ENCODE measurements at places on chromosomes 5 and 9. TPM values are rescaled to one million over a fixed set of nuclear protein-coding genes. Genes with fewer than 3 reads are reported as not detected.

The HACD4 gene
- 0.59 TPM for total RNA-seq

The LCN1 gene
- not detected for total RNA-seq

The PCA3 gene
- total RNA-seq, result not detected

The EPB41L4A gene
- total RNA-seq, result 4.8 TPM

GRCh38 chr5:53059281-53059680, 50.3 kb downstream of the MOCS2 start:
- no peak for DNase-seq

DNA sequence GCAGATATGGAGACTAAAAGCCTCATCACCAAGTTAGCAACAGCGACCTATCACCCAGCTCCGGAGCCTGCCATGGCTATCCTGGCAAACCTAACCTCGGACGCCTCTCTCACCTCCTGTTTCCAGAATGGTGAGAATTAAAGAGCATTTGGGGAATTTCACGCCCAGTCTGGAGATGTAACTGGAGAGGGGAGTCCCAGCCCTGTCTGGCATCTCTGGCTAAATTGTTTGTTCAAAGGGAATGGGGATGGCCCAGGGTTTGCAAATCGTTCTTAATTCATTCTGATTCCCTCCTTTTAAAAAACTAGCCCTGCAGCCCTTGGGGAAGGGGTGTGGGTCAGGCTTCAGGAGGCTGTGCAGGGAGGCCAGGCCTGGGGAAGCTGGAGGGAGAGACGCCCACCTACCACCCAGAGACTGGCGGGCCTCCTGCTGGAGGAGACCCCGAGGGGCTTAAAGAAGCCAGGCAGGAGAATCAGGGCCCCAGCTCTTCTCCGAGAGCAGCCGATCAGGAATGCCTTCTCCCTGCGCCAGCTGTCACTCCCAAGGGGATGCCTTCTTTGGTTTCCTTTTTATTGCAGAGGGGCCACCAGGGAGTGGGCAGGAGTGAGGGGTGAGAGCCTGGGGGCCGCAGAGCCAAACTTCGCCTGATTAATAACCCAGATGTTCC, 964 bp upstream of the COL5A1 start:
- DNase-seq, result no peak

- no peak for DNase-seq
Measured at GRCh38 chr9:120336021-120336752, 243.8 kb downstream of the CDK5RAP2 start.

- DNase-seq, result no peak
Measured at GRCh38 chr5:107935645-107936044, 264.9 kb upstream of the EFNA5 start.

DNA sequence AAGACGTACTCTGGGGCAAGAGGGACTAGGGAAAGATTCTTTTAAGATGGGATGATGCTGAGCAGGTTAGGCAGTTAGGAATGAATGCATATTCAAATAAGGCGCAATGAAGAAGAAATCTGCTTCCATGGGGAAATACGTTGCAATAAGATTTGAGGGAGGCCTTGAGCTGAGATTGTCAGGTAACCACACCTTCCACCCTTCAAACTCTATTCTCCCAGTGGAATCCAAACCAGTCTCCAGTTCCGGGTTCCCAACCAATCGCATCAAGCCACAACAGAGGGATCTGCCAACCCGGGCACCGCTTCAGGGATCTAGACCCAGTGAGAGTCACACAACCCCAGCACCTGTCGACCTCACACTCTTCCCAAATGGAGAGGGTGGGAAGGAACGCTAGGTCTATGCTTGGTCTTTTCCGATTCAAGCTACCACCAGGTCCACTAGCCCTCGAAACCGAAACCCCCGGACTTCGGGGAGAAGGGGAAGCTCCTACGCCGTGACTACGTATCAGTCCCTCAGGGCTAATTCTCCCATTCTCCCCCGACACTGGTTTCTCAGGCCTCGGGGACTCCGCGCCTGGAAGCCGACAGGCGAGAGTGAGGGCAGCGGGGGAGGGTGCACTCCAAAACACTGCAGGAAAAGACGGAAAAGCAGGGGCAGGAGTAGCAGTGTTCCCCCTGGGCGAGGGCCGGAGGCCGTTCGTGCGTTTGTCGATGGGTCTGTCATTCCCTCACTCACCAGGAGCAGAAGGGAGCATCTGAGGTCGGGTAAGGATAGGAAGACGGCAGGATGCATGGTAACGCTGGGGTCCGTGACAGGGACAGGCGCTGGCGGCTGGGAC, 534 bp downstream of the ERP44 start:
- DNase-seq, result peak; percentile 82

GRCh38 chr5:103224118-103224893, 34.3 kb upstream of the MACIR start:
- peak; percentile 80 for DNase-seq

GRCh38 chr9:1087120-1087881, 37.1 kb downstream of the DMRT2 start:
- no peak for DNase-seq

DNA sequence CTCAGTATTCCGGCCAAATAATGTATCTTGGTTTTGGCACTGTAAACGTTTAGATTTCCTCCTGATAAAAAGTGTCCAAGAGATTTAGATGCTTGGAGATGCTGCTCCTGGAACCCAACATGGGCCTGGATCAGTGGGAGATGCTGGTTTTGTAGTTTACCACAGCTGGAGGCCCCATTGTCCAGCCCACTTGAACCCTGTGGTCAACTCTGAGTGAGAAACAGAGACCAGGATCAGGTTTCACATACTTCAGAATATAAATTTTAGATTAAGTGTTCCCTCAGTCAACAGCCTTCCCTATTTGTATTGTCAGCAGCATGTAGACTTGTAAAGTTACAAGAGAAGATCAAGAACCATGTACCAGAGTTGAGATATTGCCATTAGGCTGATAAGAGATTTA, 144.7 kb upstream of the C9orf72 start:
- no peak for DNase-seq

DNA sequence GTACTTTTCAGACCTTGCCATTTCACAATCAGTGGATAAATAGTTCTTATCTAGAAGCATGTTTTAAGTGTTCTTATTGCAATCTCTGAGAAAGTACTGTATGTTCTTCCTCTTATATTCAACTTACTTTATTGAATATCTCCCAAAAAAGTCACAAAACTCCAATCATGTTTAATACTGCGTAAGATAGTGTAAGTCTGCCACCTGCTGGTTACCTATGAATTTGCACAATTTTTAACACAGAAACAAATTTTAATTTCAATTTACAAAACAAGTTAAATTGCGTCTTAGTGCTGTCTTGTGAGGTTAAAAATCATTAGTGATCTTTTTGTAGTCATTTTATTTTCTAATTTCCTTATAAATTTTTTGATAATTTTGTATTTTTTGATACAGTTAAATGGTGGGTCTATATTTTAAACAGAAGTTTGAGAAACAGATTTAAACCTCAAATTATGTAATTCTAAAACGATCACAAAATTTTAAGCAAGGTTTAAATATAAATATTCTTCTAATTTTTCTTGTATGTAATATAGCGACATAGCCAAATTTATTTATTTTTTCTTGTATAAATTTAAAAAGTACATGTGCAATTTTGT, 115.8 kb downstream of the EMB start:
- DNase-seq, result no peak

DNA sequence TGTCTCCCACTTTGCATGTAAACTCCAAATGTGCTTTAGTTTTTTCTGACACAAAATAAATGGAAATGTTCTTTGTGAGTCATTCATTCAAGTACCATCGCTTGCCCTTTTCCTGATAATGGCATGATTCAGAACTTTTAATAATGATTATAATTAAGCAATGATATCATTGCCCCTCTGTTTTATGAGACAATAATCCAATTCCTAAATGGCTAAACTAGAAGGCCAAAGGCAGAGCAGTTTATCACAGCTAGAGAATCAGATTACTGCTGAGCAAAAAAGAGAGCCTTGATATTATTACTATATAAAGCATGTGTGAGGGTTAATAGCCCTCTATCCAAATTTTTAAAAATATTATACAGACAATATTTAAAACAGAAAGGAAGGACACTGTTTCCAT, 484.2 kb upstream of the PTPRD start:
- DNase-seq, result no peak

DNA sequence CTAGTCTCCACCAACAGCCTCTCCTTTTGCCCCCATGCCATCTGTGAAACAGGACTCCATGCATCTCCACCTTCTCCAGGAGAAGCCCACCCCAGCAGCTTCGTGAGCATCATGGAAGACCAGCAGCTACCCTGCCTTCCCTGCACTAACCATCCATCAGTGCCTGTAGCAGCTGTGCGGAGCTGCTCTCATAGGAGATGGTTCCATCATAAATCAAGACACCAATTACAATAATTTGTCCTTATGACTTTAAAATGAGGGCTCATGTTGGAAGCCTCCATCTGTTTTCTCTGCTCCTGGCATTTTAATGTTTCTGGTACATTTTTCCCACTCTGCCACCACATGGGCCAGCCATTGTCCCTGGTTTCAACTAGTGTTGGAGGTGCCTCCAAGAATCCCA, 69.9 kb downstream of the FGF1 start:
- no peak for DNase-seq

All from H9 (cell line).